CD14-positive monocyte (primary cell): ENCODE measurements at places on chromosomes 16 and 17. TPM values are rescaled to one million over a fixed set of nuclear protein-coding genes. Genes with fewer than 3 reads are reported as not detected.

CCP110 gene
- polyA plus RNA-seq: 6.2 TPM

KRTAP4-9 gene
- polyA plus RNA-seq: not detected in 2 replicates

SLC47A2 gene
- polyA plus RNA-seq: not detected

NGFR gene
- 0.19 and 0.42 TPM in 2 replicates for polyA plus RNA-seq

IL21R gene
- 1.4 and 2.1 TPM in 2 replicates for polyA plus RNA-seq

FTSJ3 gene
- 19.7 and 23.7 TPM in 2 replicates for polyA plus RNA-seq

SMARCD2 gene
- polyA plus RNA-seq: 77.9 TPM

CNGB1 gene
- not detected in 2 replicates for polyA plus RNA-seq

SULT1A2 gene
- 1.1 TPM for polyA plus RNA-seq

ST6GALNAC2 gene
- 11.8 TPM for polyA plus RNA-seq

CTRB2 gene
- not detected for polyA plus RNA-seq

SLC2A4 gene
- polyA plus RNA-seq: not detected in 2 replicates

PAFAH1B1 gene
- 17.1 TPM for polyA plus RNA-seq

TP53I13 gene
- polyA plus RNA-seq: 14.4 TPM

KRTAP2-2 gene
- polyA plus RNA-seq: not detected in 2 replicates

DOC2A gene
- polyA plus RNA-seq: 0.23 TPM

HOXB1 gene
- polyA plus RNA-seq: not detected in 2 replicates
